ENCODE measurements at places on chromosomes 13 and 19.

DNA sequence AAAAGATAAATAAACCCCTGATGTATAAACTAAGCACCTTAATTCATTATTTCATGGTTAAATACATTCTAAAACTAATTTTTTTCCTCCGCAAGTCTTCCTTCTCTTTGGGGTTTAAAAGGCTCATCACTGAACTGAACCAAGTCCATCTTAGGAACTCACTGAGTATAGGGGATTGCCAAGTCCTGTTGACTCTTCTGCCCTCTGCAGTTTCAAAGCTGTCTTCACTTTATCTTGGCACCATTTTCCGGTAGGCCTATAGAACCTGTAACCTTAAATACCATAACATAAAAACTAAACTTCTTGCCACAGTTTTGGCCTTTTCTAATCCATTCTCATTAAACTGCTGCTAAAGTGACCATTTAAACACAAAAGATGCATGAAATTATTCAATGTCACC lies 66.5 kb upstream of the USPL1 start:
- DNase-seq = no peak

DNA sequence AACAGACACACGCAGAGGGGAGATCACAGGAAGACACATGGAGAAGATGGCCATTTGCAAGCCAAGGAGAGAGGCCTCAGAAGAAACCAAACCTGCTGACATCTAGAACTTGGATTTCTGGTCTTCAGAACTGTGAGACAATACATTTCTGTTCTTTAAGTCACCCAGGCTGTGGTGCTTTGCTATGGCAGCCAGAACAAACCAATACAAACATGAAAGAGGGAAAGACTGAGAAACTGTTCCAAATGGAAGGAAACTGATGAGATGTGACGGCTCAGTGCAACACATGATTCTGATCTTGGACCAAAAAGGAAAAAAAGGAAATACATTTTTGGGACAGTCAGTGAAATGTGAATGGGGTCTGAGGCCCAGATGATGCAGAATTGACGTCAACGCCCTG lies 30.2 kb upstream of the SACS start:
- DNase-seq = no peak

DNA sequence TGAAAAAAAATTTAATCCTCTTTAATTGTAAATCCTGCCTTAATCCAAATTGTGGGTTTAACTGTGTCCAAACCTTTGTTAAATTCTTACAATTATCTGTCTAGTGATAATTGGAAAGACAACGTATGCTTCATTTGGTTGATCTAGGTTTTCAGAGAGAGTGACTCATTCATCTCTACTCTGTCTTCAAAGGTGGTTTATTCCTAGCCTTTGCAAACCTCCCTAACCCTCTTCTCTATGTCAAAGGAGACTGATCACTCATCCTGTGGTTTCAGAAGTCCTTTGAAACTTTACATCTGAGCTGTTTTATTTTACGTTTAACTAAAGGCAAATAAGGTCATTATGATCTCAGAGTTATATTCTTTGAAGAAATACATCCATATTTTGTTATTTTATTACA lies 8.8 kb upstream of the OXGR1 start:
- DNase-seq = no peak

GRCh38 chr19:57008432-57008831 lies 111.4 kb upstream of the USP29 start:
- no peak for DNase-seq

GRCh38 chr19:50486823-50487515 lies 10.3 kb upstream of the GARIN5A start:
- DNase-seq = no peak

DNA sequence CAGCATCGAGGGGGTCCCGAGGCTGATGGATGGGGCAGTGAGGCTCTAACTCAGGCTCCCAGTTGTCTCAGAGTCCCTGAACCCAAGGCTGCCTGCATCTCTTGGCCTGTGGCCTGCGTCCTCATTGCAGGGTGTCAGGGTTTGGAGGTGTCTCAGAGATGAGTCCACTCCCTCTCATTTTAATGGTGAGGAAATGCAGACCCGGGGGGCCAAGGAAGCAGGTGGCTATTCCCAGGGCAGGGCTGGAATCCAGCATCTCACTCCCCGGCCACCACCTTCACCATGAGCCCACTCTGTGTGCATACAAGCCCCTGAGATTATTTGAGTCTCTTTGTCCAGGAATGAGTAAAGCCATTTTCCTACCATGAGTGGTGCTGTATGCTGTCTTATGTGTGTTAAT lies 21.4 kb downstream of the TEX29 start:
- no peak for DNase-seq

- DNase-seq = no peak
Measured at GRCh38 chr13:64505336-64505910, 2724.7 kb downstream of the PCDH9 start.

DNA sequence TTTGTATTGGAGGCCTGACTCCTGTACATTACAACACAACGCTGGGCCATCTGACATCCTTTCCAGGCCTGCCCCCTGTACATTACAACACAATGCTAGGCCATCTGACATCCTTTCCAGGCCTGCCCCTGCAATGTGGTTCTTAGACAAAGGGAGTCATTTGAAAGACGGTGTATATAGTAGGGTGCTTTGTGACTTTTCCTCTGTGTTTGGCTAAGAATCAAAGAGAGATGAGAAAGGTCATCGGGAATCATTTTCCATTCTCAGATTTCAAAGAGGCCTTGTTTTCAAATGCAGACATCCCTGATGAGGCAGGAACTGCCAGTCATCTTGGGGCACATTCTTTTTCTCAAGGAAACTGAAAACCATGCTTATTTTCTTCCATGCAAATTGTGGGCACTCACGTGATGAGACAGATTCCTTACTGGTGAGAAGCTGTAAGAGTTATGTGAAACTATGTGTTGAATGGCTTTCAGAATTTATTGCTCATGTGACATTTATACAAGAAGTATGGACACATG lies 551.6 kb downstream of the MYO16 start:
- no peak for DNase-seq

GRCh38 chr13:96238861-96239260 lies 149.0 kb downstream of the HS6ST3 start:
- no peak for DNase-seq

- no peak for DNase-seq
Measured at GRCh38 chr19:55673465-55673864, 1.6 kb upstream of the EPN1 start.

GRCh38 chr13:51208716-51209115 lies 13.5 kb upstream of the FAM124A start:
- no peak for DNase-seq

DNA sequence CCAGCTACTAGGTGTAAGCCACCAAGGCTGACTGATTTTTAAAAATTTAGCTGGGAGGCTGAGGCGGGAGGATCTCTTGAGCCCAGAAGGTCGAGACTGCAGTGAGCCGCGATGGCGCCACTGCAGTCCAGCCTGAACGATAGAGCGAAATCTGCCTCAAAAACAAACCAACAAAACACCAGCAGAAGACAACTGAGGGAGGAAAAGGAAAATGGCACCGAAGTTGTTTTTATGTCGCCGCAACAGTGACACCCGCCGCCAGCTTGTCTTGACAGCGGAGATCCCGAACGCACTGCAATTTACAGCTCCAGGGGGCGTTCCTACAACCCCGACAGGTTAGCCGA lies 298 bp upstream of the FAM98C start:
- no peak for DNase-seq

DNA sequence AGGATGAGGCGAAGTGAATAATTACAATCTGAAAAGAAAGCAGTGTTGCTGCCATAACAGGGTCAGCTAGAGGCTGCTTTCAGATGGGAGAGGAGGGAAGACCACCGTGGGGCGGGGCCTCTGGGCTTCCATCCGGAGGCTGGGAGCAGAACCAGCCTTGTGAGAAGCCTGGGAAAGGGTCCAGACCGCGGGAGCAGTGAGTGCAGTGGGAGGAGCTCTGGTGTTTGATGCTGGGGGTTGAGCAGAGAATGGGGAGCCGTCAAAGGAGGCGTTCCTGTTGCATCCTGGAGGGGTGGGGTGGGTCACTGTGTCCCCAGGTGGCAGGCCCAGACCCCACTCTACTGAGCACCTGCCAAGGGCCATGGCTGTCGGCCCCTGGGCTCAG lies 18.1 kb downstream of the NKPD1 start:
- no peak for DNase-seq

DNA sequence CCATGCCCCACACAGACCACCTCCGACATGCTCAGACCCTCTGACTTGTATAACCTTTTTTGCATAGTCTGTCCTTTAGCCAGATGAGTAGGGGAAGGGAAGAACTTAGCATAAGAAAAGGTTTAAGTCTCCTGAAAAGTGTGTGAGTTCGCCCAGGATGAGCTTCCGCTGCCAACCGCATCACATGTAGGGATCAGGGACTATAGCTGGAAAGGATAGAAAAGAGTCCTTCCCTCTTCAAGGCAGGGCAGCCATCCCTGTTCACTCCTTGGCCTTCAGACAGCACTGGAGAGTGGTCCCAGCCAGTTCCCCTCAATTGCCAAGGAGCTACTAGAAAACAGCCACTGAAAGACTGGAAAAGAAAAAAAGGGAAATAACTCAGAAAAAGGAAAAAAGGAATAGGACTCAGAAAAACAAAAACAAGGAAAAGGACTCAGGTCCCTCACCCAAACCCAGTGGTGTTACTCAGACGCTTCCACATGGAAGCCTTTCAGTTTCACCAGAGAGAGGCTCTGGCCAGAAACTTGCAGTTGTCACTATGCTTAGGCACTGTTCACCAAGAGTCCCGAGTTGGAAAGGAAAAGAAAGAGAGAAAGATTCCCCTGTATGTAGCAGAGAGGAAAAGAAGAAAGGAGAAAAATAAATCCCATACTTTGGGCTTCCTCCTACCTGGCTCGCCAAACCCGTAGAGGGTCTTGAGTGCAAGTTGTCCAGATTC lies 5.6 kb upstream of the TM9SF2 start:
- no peak for DNase-seq

GRCh38 chr13:30109471-30110135 lies 197.7 kb downstream of the KATNAL1 start:
- no peak for DNase-seq

GRCh38 chr13:98478189-98479129 lies 98.4 kb downstream of the STK24 start:
- DNase-seq = no peak

GRCh38 chr13:31460061-31460460 lies 260.3 kb downstream of the B3GLCT start:
- no peak for DNase-seq

- DNase-seq = no peak
Measured at GRCh38 chr13:42497798-42498197, 76.2 kb upstream of the TNFSF11 start.

DNA sequence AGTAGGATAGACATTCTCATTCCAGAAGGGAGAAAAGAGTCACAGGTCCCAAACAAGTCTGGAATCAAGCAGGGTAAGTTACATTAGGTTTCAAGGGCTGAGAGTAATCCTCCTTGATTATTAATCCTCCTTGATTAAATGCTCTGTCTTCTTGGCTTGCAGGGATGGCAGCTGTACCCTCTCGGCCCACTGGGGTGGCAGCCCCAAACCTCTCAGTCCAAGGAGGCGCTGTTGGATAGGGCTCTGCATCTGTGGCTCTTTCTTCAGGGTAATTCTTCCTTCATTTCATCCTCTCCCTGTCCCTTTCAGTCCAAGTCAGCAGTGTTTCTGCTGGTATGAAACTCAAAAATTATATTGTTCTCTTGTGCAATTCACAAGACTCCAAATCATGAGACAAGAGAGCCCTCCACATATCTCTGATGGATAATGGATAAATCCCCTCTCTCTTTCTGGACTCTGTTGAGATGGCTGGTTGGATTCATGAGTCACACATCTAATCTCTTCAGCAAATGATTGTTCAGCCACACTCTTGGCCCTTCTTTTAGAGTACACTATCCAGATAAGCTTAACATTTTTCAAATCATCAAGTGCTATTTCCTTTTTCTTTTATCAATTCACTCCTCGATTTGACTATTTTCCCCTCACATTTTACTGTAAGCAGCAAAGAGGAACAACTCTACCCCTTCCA lies 323.7 kb upstream of the HTR2A start:
- DNase-seq = no peak

GRCh38 chr13:27964741-27965323 lies 4.3 kb downstream of the CDX2 start:
- no peak for DNase-seq

DNA sequence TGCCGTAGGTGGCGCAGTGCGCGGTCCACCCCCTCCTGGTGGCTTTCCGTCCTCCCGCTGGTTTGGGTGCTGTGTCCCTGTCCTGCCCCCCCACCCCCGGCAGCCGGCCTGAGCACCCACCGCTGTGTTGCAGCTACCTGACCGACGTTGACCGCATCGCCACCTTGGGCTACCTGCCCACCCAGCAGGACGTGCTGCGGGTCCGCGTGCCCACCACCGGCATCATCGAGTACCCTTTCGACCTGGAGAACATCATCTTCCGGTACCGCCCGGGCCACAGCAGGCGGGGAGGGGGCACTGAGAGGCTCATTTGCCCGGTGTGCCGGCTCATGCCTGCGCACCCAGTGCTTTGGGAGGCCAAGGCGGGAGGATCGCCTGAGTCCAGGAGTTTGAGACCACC lies 20.6 kb downstream of the GNA11 start:
- no peak for DNase-seq

- DNase-seq = no peak
Measured at GRCh38 chr13:100502446-100502845, 86.1 kb downstream of the GGACT start.

GRCh38 chr13:109789262-109789661 lies 2.9 kb upstream of the IRS2 start:
- no peak for DNase-seq

DNA sequence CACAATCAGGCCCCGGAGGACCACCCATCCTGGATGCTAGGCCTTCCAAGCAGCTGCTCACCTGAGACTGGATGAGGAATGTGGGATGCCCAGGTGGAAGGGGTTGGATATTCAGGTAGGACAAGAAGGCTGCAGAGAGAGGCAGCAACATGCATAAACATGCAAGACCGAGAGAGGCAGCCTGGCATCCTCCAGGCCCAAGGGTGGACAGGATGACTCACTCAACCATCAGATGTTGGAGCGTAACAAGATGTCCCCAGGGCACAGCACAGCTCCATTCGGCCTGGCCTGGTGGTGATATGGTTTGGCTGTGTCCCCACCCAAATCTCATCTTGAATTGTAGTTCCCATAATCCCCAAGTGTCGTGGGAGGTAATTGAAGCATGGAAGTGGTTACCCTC lies 10.0 kb upstream of the CABP5 start:
- no peak for DNase-seq

DNA sequence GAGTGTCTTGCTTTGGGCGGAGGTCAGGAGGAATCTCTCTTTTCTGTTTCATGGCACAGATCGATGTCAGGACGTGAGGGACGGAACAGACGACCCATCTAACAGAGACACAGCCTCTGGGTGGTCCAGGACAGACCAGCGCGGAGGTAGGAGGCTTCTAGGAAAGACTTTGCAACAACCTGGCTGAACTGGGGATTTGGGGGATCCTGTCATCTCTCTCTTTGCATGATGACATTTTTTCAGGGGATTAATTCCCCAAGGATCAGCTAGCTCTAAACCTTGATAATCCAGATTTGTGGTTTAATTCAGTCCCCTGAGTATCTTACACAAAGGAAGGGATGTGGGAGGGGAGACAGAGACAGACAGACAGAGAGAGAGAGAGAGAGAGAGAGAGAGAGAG lies 14.4 kb downstream of the CABP5 start:
- DNase-seq = no peak

- DNase-seq = no peak
Measured at GRCh38 chr13:90171649-90172048, 1175.8 kb upstream of the MIR17HG start.

- no peak for DNase-seq
Measured at GRCh38 chr19:42017040-42017439, 23.0 kb upstream of the ATP1A3 start.

Data from stimulated activated CD4-positive, alpha-beta T cell treated with anti-CD3 and anti-CD28 coated beads, TNF-alpha, amount 100 ng/mL, for 1 hour (primary cell).